ENCODE measurements at places on chromosomes 5 and 9.

- no peak for DNase-seq
These were observed at the start of gene PLEKHG4B for GRCh38 chr5:91556-92263. Gene PLEKHG4B, plus strand, starts transcription at chr5:92168. Its CDS starts 64 bp downstream, at chr5:92232.

DNA sequence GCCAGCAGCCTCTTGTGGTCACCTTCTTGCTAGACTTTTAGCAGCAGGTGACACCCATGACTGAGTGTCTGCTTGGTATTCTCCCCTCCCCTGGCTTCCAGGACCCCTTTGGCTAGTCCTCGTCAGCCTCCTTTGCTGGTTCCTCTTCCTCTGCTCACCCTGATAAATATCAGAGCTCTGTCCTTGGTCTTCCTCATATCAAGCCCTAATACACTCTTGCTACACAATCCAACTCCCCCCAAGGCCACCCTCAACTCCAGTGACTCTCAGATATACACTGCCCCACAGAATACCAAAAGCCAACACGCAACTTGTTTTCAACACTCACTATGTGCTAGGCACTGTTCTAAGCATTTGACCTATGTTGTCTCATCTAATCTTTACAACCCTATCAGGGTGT is 30.3 kb upstream of the LCP2 start:
- no peak for DNase-seq

GRCh38 chr9:112921549-112921948 is 30.9 kb upstream of the SLC46A2 start:
- DNase-seq = no peak

GRCh38 chr5:171762021-171762608 is 23.5 kb upstream of the SMIM23 start:
- no peak for DNase-seq

- DNase-seq = no peak
These were observed 73.5 kb downstream of the PAX5 start for GRCh38 chr9:36960575-36960955.

- DNase-seq = no peak
These were observed 12.0 kb upstream of the SVEP1 start for GRCh38 chr9:110591526-110591925.

DNA sequence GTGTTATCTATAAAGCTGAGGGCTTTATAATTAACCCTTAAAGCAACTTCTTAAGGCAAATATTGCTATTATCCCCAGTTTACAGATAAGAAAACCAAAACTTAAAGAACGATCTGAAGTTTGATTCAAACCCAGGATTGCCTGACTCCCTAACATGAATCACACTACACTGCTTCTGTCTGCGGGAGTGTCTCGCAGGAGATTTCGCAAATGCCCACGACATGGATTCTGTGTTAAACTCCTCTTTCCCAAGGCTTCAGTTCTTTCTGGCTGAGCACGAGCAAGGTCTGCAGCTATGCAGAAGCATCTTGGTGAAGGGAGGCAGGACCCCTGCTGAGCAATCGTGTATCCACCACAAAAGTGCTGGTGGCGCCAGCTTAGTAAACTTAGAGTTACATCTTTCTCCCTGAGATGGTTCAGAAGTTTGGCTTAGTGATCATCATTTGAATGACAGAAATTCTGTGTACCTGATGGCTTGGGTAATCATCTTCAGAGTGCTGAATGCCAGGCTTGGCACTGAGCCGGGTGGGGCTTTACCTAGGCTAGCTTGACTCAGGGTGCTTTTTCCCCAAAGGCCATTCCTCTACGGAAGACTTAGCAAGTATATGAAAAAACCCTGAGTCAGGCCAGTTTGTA is 81.4 kb upstream of the PIK3R1 start:
- DNase-seq = no peak

DNA sequence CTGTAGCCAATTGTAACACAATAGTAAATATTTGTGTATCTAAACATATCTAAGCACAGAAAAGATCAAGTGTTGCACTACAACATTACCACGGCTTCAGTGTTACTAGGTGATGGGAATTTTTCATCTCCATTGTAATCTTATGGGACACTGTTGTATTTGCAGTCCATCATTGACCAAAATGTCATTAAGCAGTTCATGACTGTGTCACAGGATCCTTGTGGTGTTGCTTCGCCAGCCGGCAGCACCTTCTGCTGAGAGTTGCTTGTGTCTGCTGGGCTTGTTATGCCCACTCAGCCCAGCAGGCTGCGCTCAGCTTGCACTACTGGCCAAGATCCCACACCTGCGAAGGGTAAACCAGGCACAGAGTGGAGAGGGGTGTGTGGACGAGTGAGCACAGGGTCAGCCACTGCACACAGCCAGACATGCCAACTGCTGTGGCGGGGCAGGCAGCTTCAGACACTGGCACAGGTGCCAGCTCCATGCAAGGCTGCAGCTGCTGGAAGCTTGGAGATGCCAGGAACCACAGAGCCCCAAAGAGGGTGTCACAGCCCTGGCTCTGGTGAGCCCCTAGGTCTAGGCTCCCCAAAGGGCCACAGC is 273.7 kb downstream of the CETN3 start:
- DNase-seq = peak; percentile 7

- DNase-seq = no peak
These were observed 282.7 kb upstream of the VLDLR start for GRCh38 chr9:2338777-2339365.

DNA sequence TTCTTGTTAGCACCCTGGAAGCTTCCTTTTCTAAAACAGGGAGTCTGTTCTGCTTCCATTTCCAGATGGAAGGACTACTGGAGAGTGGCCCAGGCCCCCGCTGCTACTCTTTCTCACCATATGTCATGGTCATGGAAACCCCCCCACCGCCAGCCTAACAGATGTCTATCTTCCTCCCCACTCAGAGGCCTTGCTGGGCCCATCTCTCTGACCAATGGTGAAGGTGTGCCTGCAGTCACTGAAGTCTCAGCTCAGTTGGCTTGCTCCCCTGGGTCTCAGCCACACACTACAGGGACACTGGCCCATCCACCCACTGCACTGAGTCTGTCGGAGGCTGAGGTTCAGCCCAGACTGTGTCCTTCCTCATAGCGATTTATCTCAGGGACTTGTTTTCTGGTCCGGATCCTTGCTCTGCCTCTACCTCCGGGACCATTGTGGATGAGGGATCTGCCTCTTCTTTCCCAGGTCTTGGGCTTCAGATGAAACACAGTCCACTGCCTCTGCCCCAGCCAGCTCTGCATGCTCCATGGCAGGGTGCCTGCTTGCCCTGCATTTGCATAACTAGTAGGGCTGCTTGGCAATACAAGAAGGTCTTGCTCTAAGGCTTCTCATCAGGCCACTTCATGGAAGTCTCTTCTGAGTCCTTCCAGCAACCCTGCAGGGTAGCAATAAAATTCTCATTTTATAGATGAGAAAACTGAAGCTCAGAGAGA is 30.8 kb downstream of the GALNT12 start:
- no peak for DNase-seq

DNA sequence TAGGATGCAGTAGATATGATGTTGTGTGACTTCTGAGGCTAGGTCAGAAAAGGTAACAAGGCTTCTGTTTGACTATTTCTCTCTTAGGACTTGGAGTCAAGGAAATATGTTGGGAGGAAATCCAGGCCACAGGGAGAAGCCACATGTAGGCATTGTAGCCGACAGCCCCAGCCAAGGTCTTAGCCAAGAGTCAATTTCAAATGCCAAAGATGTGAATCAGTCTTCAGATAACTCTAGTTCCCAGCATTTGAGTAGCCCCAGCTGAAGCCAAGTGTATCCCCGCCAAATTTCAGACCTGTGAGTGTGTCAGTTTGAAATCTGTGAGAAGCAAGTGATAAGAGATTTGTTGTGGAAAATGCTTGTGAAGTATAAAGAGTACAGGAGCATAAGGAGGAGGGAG is 38.1 kb upstream of the ISL1 start:
- no peak for DNase-seq

DNA sequence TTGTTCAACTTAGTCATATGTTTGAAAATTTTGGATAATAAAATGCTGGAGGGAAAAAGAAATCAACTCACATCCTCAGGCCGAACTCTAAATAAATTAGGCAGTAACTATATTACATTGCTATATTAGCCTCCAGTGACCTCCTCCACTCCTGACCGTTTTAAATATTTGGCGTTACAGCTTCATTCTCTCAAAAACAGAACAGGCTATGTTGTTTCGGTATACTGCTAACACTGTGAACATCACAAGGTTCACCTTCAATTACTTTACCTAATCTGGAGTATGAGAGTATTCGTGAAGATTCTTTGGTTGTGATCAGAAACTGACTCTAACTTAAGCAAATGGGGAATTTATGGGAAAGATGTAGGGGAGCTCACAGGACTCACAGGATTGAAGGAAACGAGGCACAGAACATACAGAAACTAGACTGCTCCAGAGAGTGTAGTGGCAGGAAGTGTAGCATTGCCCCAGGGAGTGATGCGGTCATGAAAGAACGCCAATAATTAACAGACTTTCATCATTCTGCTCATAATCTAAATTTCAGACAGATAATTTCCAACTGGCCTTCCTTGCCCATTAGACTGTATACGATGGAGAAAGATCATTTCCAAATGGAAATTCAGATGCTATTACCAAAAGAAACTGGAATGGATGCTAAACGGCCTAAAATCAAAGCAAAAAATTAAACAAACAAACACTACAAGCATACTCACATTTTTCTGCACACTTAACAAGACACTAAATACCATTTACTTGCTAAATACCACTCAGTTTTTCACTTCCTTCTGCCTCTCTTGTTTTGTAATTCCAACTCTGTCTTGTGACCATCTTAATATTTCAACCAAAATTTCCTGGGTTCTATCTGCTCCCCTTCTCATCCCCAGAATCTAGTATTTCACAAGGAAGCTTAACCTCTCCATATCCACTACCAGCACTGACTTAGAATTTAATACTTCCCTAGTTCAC is 110.1 kb upstream of the LPAR1 start:
- DNase-seq = no peak

GRCh38 chr5:107477492-107477891 is 193.2 kb downstream of the EFNA5 start:
- DNase-seq = no peak

DNA sequence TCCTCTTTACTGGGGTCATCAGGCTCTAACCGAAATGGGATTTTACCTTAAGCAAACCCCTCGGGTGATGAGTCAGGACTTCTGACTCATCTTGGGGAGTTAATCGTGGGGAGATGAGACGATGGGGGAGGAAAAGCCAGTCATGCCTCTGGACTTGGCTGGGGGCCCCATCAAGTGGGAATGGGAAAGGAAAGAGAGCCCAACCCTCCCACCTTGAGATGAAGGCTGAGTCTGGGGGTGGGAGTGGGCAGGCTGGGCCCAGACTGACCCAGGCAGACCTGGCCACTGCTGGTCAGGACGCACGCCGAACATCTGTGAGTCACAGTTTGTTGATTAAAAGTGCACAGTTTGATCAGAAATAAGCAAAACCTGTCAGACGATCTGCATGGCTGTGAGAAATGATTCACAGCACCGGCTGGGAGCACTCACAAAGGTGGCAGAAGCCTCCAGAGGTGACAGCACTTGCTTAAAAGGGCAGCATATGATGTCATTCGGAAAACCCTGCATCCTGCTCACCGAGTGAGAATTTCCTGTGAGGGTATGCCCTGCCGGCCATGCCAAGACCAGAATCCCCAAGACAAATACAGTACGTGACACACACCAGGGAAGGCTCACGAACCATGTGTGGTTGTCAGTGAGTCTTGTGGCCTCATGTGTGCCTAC is 50.0 kb upstream of the SLC25A51 start:
- no peak for DNase-seq

GRCh38 chr9:88831713-88832407 is 159.4 kb upstream of the S1PR3 start:
- no peak for DNase-seq

DNA sequence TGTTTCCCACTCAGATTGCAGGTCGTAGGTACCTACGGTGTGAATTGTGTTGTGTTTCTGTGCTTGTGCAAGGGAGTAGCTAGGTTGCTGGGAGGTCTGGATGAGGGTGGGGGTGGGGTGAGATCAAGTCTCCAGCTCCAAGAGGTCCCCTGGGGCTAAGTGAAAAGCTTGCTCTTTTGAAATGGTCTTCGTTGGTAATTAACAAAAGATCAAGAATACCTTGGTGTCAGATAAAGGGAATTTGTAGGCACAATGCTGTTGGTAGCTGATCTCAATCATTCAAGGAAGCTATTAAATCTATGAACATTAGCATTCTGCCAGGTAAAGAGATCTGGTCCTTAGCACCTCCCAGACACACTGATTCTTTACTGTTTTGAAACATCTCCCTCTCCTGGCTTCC is 928 bp upstream of the PCDHGC4 start:
- no peak for DNase-seq

GRCh38 chr5:116256717-116257116 is 171.9 kb downstream of the COMMD10 start:
- DNase-seq = no peak

DNA sequence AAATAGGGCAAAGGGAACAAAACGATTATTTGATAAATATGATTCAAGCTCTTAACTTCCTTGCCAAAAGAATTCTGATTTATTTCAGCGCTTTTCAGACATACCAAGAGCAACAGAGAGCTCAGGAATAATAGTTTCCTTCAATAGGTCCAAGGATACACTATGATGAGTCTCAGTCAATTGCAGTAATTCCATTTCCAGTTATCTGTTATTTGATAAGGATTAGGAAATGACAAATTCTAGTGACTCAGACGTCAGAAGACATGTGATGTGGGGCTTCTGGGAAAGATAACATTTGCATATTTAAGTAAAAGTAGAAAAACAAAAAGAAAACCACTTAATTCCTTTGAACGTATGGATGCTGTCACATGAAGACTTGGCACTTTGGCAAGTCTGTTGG is 1250.8 kb upstream of the CDH18 start:
- no peak for DNase-seq

DNA sequence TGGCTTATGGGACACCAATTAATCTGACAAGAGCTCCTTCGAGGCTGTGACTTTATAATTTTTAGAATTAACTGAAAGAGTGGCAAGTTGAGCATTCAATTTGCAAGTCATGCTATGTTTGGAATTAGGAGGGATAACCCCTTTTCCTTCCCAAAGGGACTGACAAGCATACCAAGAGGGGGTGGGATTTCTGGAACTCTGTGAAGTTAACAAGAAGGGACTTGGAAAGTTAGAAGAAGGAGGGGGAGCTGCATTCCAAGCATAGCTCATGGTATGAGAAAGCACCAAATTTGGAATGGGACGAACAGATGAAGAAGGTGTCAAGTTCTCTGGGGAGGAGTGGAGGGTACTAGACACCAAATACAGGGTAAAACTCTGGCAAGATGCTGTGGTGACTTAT is 8.9 kb upstream of the PALM2AKAP2 start:
- DNase-seq = no peak

DNA sequence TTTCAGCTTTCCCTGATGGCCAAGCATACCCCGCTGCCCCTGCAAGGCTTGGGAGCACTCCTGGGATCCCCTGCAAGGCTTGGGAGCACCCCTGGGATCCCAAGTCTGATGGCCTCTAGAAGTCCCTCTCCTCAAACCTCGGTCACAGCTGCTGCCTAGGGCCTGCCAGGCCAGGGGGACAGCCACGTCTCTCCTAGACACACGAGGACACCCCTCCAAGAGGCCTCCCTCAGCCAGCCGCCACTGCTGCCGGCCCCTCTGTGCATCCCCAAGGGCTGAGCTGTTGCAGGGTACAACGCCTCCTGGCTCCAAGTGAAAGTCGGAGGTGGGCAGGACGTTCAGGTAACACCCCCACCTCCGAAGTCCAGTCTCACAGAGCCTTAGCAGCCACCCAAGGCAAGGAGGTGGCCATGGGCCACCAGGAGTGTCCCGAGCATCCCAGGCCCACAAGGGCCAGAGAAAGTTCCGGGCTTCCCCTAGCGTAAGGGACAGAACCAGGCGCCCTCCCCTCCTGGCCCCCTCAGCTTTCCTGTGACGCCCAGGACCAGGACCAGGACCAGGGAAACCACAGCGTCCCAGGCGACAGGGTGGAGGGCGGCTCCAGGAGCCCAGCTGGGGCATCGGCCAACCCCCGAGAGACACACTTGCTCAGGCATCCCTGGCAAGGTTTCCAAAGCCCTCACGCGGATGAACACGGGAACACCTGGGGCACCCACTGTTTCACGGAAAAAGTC is 17.3 kb upstream of the SLC12A7 start:
- no peak for DNase-seq

Measured in T-helper 2 cell (primary cell).